Astrocyte of the spinal cord (primary cell): ENCODE measurements at places on chromosomes 11 and 22.

DNA sequence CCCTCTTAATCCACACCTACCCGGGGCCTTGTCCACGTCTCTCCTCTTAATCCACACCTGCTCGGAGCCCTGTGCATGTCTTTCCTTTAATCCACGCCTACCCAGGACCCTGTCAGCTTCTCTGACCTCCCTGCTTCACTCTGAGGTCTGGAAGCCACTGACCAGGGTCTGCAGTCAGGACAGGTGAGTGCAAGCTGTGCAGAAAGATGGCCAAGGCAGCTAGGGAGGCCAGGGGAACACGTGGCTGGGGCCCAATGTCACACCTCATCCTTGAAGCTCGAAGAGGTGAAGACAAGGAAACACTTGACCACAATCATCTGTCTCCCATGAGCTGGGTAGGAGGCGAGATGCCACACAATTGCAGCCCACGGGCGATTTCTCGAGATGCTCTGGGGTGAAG lies 1516.9 kb downstream of the BRD1 start:
- no peak for DNase-seq

- DNase-seq = no peak
These were observed 11.8 kb downstream of the SPECC1L start for GRCh38 chr22:24282401-24282800.

- no peak for DNase-seq
These were observed 19.8 kb upstream of the LRRC10B start for GRCh38 chr11:61488651-61489291.

GRCh38 chr11:67265633-67266448 lies 432 bp upstream of the GRK2 start:
- no peak for DNase-seq

GRCh38 chr22:42262964-42263363 lies 7.5 kb downstream of the TCF20 start:
- DNase-seq = no peak

DNA sequence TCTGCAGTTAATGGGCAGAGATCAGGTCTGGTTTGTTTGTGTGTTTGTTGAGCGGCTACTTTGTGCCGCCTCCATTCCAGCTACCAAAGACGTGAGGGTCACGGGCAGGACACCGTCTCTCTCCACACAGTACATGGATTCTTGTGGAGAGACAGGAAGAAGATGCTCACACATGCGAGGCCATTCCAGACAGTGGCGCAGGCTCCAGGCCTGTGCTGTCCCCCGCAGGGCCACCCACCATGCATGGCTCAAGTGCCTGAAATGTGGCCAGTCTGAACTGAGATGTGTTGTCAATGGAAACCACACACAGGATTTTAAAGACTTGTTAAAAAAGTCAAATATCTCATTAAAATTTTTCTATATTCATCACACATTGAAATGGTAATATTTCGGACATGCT lies 848.3 kb downstream of the TBC1D22A start:
- no peak for DNase-seq

- no peak for DNase-seq
These were observed 132.8 kb upstream of the RASSF10 start for GRCh38 chr11:12876340-12876739.

- no peak for DNase-seq
These were observed 17.7 kb downstream of the XRCC6 start for GRCh38 chr22:41638748-41639147.

DNA sequence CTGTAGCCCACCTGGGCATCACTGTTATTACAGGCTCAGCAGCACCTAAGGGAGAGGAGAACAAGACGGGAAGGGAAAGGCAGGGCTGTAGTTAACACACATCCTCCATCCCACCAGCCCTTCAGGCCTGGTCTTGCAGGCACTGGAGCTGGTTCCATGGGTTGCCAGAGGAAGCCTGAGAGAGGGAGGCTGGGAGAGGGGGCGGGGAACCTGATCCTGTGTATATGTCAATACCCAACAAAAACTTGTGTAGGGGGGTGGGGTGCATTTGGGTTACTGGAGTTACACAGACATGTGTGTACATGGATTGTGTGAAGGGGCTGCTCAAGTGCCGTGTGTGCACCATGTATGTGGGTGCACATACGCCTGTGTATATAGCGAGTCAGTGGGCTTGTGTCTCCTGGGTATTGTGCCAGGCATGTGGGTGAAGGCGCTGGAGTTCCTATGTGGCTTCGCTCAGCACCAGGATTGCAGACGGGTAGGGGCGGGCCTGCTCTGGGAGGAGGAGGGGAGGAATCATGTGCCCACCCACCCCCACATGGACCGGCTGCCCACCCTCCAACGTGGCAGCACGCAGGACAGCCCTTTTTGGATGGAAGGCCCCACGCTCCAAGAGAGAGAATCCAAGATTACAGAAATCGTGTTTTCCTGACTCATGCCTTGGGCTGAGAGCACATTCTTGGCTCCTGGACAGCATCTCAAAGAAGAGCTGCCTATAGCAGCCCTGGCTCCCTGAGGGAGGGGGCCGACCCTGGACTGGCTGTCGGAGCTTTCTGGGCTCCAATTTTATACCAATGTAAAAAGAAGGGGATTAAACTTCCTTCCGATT lies 4.2 kb upstream of the SERPINH1 start:
- DNase-seq = peak; percentile 88
